AG08396 (cell line): ENCODE measurements at places on chromosomes 7 and 10.

GRCh38 chr10:103155471-103156085, 37.5 kb downstream of the NT5C2 start:
- DNase-seq: no peak

DNA sequence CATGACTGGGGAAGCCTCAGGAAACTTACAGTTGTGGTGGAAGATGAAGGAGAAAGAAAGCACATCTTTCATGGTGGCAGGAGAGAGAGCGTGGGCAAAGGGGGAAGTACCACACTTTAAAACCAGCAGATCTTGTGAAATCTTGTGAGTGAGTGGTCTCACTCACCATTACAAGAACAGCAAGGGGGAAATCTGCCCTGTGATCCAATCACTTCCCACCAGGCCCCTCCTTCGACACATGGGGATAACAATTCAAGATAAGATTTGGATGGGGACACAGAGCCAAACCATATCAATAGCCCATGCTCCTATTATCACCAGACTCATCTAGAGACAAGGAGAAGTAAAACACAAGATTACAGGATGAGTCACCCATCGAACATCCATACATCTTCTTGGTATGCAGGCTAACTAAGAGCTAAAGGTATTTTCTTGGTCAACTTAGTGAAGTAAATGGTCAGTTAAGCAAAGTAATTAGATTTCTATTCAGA, 55.3 kb upstream of the YAE1 start:
- no peak for DNase-seq

DNA sequence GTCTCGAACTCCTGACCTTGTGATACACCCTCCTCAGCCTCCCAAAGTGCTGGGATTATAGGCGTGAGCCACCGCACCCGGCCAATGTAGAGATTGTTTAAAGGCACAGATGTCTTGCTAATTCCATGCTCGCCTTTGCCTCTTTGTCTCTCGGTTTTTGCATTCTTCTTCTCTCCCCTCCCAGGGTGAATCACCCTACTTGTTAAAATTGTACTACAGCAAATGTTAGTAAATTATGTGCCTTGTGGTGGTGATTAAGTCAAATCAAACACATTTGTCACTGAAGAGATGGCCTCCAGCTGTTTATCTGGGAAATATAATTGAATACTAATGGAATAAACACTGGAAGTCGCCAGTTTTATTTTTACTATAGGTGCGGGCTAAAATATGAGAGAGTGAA, 384.4 kb upstream of the AUTS2 start:
- DNase-seq: no peak

GRCh38 chr7:130387628-130388403, 7.5 kb downstream of the CPA1 start:
- no peak for DNase-seq

DNA sequence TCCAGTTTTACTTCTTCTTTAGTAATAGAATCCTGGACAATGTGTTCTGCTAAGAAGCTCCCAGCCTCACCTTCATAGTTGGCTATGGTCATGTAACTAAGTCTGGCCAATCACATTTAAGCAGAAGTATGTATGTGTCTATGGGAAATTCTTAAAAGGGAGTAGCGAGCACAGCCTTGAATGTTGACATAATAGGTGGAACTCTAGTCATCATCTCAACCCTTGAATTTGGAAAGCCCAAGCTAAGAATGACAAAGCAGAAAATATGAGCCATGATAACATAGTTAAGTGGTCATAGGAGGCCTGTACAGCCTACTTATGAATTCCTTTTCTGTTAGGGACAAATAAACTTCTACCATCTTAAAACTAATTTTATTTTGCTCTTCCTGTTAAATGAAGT, 134.1 kb downstream of the MAGI2 start:
- no peak for DNase-seq

DNA sequence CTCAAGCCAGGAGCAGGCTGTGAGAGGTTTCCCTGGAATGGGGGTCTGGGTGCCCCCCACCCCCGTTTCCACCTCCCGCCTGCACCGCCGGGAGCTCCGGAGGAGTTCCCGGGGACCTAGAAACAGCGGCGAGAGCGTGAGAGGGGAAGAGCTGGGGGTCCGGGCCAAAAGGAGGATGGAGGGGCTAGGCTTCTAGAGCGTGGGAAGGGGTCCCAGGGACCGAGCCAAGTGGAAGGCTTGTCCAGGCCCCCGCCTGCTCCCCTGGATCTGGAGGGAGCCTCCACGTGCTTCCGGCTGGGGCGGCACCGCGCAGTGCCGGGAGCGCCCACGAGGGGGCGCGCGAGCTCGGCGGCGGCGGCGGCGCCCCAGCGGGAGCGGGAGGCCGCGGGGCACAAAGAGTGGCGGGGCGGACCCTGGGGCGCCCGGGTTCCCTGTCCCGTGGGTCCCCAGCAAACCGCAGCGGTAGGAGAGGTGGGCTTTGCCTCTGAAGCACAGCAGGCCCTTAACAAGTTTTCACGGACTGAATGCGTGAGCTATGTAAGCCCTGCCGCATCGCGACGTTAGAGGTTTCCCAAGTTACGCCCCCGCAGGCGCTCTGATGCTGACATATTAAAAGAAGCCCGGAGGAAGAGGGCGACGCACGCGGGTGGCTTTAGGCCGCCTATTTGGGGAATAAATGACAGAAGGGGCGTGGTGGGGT, 104.4 kb upstream of the LRRC4 start:
- DNase-seq: peak; percentile 89

- no peak for DNase-seq
Measured at GRCh38 chr10:108169846-108170245, 1005.3 kb upstream of the SORCS1 start.

DNA sequence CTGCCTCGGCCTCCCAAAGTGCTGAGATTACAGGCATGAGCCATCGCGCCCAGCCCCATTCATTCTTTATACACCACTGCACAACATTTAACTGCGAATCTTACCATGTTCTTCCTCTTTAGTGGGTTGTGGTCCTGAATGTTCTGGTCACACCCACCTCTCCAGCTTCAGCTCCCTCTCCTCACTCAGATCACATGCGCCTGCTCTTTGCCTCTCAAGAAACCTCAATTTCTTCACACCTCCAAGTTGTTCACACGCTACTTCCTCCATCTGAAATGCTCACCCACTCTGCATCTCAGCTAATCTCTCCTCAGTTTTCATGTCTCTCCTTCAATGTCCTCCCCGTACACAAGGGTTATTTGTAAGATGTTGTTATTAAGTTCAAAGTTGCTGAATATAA, 2.4 kb upstream of the PRR15 start:
- DNase-seq: no peak

DNA sequence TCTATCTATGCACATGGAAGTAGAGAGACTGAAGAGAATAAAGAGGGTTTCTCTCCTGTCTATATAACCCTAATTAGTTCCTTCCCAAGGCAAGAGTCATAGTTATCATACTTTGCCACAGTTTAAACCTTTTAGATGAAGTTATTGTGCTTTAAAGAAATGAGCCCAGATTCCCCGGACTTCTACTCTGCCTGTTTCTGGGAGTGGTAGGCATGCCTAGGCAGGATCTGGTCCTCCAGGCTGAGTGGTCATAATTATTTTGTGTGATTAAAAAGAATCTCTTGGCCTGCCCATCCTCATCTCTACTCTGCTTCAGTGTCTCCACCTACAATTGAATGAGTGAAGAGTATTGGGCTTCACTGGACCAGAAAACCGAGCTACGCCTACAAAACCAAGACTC, 179.2 kb downstream of the IMMP2L start:
- DNase-seq: no peak

GRCh38 chr10:127300868-127301321, 104.5 kb upstream of the INSYN2A start:
- DNase-seq: no peak

DNA sequence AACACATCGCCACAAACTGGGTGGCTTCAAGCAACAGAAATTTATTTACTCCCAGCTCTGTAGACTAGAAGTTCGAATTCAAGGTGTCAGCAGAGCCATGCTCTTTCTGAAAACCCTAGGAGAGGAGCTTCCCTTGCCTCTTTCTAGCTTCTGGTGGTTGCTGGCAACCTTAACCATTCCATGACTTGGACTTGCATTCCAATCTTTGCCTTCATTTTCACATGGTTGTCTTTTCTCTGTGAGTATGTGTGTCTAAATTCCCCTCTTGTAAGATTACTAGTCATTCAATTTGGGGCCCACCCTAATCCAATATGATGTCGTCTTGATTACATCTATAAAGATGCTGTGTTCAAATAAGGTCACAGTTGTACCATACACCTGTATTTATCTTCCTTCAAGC, 65.9 kb upstream of the PRKG1 start:
- no peak for DNase-seq

GRCh38 chr10:127374074-127374680, 174.9 kb upstream of the NPS start:
- DNase-seq: no peak

GRCh38 chr7:92841192-92841591, 4.8 kb upstream of the CDK6 start:
- no peak for DNase-seq

GRCh38 chr10:97498841-97499560, at the start of gene UBTD1:
TSS of gene UBTD1 (plus strand) at chr10:97498924. CDS start at chr10:97499204, 280 bp downstream.
- DNase-seq: peak; percentile 73

DNA sequence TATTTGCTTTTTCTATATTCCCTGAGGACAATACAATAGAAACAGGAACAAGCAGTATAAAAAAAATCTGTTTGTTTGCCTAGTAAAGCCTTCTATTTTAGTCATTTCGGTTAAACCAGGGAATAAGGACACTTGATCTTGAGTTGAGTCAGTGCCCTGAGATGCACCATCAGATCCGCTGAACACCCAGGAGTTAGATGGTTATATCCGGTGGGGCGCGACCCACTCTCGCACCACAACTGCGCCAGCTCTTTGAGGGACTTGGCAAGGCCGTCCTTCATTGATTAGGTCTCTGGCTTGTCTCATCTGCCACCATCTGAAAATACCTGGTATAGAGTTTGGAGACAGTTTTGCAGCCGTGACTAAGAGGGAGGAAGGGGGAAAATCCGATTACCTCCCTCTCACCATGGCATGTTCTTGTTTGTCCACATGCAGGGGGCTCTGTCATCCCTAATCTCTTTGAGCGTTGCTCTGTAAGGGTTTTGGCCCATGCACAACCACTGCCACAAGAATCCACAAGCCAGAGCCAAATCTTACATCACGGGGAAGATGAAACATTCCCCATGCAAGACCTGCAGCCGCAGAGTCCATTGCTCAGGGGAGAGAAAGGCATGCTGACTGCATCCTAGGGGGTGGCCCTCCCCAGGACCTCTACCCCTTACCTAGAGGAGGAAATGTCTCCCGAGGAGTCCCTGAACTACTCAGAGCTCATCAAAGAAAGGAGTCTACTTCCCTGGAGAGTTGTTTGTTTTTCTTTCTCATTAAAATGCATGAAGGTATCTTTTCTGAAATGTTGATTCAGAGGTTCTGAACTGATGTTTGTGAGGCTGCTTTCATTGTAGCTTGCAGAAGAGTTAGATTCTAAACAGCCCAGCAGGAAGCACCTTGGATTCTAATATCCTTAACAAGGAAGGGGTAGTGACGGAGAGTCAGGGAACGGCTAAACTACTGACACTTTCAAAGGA, 101.6 kb upstream of the FAM171A1 start:
- peak; percentile 48 for DNase-seq

- no peak for DNase-seq
Measured at GRCh38 chr7:136502162-136502561, 366.3 kb upstream of the CHRM2 start.

DNA sequence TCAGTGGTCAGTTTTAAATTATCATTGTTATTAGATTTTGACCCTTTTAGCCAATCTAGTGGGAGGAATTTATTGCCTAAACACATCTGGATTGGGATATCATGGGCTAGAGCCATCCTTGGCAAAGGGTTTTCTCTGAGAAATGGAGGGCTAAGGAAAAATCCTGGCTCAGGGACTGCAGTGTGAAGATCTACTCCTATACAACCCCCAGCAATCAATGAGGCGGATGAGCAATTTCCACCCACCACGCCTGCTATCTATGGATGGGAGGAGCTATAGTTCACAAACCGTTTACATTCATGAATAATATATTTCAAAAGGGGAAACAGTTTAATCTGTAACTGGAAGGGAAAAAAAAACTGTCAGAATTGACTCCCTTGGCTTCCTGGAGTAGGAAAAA, 2.7 kb downstream of the CAV1 start:
- DNase-seq: no peak

DNA sequence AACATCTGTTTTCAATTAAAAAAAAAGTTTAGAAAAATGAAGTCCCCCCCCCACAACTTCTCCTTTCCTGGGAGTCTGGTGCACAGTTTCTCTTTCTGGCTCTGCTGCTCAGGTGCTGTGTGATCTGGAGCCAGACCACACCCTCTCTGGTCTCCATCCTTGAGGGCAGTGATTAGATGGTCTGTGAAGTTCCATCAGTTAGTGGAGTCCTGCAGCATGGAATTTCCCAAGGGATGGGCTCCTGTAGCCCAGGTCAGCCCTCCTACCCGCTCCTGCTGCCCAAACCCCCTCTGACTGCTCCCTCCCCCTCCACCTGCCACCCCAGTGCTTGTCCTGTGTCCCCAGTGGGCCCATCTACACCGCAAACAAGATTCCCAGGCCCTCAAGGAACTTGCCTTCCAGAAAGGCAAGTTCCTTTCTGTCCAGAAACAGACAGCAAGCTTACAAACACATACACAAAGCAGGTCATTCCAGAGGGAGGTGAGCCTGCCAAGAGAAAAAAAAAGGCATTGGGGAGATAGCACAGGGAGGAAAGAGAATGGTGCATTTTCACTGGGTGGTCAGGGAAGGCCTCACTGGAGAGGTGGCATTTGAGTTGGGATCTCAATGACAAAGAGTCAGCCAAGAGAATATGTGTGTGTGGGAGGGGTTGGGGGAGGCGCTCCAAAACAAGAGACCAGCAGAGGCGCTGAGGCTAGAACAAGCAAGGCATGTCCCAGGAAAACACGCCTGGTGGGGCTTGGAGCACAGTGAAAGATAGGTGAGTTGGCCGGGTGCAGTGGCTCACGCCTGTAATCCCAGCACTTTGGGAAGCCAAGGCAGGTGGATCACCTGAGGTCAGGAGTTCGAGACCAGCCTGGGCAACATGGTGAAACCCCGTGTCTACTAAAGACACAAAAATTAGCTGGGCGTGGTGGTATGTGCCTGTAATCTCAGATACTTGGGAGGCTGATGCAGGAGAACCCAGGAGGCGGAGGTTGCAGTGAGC, 49.5 kb upstream of the SLC29A3 start:
- no peak for DNase-seq

DNA sequence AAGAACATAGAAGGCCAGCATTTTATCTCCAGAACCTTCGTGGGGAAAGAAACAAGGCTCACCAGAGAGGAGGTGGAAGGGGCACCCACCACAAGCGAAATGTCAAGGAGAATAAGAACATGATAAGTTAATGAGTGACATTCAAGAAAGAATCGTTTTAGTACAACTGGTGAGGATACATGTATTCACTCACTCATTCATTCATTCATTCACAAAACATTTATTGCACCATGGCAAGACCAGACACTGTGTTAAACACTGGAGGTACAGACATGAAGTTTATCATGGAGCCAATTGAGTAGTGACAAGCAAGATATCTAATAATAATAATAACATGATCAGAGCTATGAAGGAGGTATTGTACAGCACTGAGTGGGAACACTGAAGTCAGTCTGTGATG, 1.7 kb upstream of the ZNRF2 start:
- DNase-seq: no peak

GRCh38 chr10:48307711-48308018, 1.2 kb downstream of the MAPK8 start:
- DNase-seq: no peak
